Uterus (tissue), 4 donors: ENCODE measurements at places on chromosomes 7 and 10. TPM values are rescaled to one million over a fixed set of nuclear protein-coding genes. Genes with fewer than 3 reads are reported as not detected.

DNA sequence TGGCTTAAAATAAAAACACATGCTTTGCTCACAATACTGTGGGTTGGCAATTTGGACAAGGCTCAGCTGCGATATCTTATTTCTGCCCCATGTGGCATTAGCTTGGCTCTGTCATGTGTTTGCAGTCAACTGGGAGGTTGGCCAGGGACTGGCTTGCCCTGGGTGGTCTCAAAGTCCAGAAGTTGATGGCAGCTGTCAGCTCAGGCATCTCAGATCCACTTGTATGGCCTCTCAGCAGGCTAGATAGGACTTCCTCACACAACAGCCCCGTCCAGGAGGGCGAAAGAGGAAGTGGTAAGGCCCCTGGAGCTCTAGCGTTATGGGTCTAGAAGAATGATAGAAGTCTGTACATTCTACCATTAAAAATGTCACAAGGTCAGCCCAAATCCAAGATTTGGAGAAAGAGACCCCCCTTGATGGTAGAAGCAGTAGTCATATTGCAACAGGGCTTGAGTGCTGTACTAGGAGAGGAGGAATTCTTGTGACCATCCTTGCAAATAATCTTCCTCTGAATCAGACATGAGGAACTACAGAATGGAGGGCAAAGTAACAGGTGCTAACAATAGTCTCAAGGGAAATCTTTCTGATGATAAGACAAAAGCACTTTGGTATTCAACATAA is 166.2 kb downstream of the FAM107B start:
- H3K27ac ChIP-seq = no peak overlapping the region
- peaks cover 6% of the 10 kb centered on the region for H3K4me1 ChIP-seq
- no peaks in the 10 kb centered on the region for H3K27me3 ChIP-seq
- no peak for DNase-seq

GRCh38 chr7:2943851-2944601 is 99.6 kb downstream of the CARD11 start:
- H3K4me1 ChIP-seq = no peaks in the 10 kb centered on the region
- H3K27me3 ChIP-seq = no peaks in the 10 kb centered on the region
- no peaks in the 10 kb centered on the region for H3K36me3 ChIP-seq
- no peak overlapping the region for H3K4me3 ChIP-seq
- no peak overlapping the region for H3K27ac ChIP-seq
- no peak for DNase-seq

DNA sequence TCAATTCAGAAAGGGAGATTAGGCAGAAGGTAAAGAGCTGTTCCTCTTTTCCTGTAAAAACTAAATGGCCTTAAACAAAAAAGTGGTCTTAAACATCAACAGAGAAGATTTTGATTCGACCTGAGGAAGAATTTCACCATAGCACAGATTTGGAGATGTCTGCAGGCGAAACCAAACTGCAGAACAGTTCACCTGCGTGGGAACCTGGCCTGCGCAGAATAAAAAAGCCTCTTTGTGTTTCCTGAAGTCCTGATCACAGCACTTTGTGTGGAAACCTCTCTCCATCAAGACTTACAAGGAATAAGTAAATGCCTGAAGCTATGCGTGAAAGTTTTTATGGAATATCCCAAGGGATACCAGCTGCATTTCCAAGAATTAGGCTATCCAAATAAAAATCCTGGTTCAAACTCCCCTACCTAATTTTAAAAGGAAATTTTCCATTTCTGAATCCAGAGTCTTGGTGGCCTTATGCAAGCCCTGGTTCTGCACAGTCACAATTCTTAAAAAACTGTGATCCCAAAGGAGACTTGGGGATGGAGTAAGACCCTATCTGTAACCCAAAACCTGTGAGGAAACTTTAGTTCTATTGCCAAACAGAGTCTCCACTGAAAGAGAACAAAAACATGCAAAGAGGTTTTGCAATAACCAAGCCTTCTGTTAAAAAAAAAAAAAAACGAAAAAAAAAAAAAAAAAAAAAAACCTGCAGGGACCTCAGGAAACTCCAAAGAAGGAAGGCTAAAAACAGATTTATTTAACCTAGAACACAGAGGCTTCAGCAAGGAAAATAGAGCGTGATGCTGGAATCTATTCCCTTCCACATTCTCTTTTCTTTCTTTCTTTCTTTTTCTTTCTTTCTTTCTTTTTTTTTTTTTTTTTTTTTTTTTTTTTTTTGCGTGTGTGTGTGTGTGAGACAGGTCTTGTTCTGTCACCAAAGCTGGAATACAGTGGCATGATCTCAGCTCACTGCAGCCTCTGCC is 10.4 kb downstream of the CALML3 start:
- no peaks in the 10 kb centered on the region for H3K27me3 ChIP-seq
- no peak for DNase-seq
- H3K36me3 ChIP-seq = no peaks in the 10 kb centered on the region
- no peak overlapping the region for H3K4me3 ChIP-seq

CLCN1 gene
- total RNA-seq = not detected

FGFR2 gene
- 64.8 TPM for total RNA-seq
